AG04449 (cell line): ENCODE measurements at places on chromosomes 1 and 21.

DNA sequence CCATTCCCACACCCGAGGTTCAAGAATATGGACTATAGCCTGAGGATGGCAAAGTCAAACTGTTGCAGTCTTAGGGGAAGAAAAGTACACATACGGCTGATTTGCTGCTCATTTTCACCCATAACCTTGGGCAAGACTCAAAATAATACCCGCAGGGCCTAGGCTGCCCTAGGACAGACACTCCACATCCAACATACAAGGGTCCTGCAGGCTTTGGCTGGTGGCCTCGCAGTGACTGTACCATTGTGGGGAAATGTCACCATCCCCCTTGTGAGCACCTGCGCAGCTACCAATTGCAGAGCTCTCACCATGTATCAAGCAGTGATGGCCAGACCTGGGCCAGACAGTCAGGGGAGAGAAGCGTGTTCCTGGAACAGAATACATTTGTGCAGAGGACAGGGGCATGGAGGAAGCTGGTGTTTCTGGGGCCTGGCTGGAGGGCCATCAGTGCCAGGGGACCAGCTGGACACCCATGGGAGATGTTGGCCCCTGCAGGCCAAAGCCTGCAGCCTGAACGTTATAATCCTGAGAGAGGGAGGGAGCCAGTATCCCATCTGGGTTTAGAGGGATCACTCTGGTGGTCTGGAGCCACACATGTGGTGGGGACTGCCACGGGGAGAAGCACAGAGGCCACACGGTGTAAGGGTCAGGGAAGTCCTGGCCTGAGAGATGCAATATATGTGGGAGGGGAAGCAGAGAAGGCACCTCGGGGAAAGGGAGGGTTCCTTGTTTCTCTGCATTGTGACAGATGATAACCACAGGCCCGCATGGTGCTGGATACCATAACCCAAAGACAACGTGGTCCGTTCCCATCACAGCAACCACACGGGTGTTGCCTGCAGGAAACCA lies 101.2 kb downstream of the GLIS1 start:
- DNase-seq: no peak

DNA sequence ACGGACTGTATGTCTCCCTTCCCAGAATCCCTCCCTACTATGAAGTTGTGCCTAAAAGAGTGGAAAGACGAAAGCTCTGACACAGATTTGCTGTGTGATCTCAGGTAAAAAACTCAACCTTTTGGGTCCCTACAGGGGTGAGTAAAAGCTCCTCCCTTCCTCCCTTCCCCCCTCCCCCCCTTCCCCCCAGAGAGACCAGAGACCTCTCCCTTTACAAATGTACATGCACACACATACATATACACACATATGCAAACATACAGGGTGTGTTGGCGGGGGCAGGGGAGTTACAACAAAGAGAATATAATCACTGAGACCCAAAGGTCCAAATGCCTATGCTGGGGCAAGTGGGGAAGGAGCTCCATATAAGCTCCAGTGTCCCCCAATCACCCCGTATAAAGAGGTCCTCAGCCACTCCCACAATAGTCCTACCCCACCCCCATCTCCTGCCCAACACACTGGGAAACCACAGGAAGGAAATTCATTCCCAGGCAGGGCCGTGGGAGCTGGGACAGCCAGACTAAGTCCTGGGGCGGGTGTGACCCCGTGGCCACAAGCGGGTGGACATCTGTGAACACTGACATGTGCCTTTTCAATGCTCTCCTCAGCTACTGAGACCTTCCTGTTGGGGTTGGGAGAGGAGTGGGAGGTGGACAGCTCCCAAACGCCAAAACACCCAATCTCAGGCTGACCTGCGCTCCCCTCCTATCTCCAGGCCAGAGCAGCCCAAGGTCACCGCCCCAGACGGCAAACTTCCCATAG lies 2.0 kb downstream of the MEF2D start:
- no peak for DNase-seq

GRCh38 chr1:16013220-16013907 lies 4.5 kb downstream of the HSPB7 start:
- DNase-seq: no peak

GRCh38 chr1:92973203-92973897 lies 12.1 kb upstream of the DIPK1A start:
- no peak for DNase-seq

GRCh38 chr1:4057603-4058002 lies 157.5 kb upstream of the C1orf174 start:
- no peak for DNase-seq

DNA sequence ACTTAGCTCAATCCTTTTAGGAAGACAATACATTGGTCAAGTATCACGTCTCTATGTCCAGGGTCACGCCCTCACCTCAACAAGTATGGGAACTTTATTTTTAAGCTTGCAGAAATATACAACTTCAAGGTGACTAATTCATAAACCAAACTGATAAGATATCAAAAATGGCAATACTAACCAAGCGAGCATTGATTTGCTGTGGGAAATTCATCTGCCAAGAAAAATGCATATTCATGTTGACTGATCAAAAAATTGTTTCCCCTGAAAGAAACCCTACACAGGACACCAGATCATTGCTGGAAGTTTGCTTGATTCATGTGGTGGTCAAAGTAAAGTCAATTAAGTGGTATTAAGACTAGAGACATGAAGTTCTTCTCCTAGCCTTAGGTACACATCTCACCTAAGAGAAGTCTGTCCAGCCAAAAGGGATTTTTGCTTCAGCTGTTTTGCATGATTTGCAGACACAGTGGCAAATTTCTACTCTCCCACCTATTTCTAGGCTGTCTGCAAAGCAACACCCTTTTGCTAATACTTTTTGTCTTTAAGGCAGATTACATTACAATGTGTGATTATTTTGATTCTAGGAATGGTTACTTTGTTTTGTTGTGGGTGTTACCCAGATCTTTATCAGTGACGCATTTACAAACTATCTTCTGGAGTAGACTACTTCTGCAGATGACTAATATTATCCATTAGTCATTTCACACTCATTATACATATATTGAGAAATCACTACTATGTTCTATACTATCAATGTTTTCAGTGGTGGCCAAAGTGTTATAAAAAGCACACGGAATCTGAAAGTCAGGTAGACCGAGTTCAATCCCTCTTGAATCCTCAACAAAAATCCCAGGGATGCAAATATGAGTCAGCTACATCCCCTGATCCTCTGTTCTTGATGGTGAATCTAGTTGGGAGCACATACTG lies 12.4 kb downstream of the SAMSN1 start:
- no peak for DNase-seq

- no peak for DNase-seq
These were observed 92.6 kb upstream of the TMPRSS2 start for GRCh38 chr21:41600556-41600955.

GRCh38 chr1:53075206-53075605 lies 13.2 kb downstream of the PODN start:
- DNase-seq: no peak

- DNase-seq: no peak
These were observed 42.6 kb downstream of the FAF1 start for GRCh38 chr1:50917138-50918137.

DNA sequence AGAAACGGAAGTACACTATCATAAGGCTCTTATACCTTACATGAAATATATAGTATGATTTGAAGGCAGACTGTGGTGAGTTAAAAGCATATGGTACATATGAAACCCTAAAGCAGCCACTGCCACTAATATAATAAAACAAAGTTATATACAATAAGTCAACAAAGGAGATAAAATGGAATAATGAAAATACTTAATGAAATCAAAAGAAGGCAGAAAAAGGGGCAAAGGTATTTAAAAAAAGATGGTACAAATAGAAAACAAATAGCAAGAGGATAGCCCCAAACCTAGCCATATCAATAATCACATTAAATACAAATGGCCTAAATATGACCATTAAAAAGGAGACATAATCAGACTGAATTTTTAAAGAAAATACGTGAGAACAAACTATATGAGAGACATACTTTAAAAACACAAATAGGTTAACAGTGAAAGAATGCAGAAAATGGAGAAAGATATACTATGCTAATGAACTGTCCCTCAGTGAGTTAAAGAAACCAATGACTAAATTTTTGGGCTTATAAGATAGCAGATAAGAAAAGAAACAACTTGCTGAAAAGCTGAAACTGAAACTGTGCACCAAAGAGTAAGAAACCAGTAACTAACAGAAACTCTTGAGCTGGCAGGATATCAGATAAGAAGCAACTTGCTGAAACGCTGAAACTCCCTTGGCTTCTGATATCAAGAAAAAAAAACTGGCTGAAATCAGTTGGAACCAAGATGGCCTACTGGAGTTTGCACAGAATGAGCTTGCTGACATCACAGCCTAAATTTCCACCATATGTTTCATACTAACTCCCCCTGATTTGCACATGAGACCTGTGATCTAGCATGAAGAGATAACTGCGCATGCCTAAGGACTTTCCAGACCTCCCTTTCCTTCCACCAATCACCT lies 44.3 kb upstream of the IL10 start:
- DNase-seq: no peak

GRCh38 chr1:196654271-196654670 lies 2.4 kb downstream of the CFH start:
- DNase-seq: no peak

GRCh38 chr1:90534663-90535295 lies 182.3 kb downstream of the BARHL2 start:
- no peak for DNase-seq

DNA sequence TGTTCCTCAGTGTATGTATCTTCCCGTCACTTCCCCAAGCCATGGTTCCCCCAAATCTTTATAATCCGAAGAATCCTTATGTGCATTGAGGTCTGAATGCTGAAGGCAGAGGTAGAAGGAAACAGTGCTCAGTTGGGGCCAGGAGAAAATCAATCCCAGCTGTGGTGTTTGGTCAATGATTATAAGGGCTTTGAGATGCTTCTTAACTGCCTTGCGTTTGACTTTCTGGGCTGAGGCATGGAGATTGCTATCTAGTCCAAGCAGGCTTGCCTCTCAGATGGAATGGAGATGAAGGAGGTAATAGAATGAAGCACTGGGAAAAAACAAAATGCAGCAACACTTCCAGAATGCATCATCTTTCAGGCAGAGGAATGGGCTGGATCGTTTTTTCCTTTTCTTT lies 3.6 kb upstream of the MAP1LC3C start:
- DNase-seq: no peak

DNA sequence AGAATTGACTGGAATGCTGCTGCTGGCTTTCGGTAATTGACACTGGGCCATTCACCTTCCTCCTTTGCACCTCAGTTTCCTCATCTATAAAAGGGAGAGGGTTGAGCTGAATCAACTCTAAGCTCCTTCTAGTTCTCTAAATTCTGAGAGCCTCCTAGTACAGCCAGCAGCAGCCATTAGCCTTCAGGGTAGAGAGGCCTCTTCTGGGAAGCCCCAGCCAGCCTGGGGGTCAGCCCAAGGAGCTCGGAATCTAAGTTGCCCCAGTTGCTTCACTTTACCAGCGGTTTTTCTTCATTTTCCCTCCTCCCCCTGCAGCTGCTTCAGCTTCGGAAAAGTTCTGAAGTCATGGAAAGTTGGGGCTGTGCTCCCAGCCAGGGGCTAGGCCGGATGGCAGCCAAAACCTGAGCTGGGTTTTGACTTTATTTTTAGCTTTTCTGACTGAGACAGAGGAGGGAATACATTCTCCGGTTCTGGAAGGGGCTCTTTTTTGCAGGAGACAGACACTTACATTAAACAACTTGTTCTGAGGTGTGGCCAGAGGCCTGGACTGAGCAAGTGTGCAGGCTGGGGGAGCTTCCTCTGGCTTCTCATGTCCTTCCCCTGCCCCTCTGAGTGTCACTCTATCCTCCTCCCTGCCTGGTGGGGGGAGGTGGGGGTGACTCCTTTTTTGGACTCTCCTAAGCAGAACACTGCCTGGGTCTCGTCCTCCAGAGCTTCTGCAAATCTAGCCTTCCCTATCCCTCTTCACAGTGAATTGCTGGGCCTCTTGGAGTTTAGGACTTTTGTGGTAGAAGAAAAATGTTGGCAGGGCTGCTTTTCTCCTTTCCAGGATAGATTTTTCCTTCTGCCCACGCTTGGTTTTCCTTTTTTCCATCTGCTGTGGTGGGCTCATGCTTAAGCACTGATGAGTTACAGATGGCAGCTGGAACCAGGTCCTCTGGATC lies 14.4 kb downstream of the LMNA start:
- no peak for DNase-seq

DNA sequence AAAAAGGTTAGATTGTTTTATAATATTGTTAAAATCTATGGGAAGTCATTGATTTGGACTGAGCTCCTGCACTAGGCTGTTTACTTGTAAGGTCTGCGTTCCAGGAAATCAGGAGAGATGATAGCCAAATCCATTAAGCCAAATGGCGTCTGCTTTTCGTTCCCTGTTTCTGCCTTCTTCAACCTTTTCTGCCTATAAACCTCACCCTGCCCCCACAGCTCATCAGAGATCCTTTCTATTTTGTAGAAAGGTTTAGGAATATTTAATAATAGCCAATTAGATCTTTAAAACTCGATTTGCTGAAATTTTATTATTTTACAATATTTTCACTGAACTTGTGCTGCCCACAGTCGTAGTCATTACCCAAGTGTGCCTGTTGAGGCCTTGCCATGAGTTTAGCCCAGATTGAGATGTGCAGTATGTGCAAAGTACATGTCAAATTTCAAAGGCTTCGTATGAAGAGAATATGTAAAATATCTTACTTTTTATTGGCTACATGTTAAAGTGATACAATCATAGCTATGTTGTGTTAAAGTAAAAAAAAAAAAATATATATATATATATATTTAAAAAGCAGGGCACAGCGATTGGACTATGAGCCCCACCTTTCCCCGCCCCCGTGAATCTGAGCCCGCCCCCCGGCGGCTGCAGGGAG lies 444 bp upstream of the IARS2 start:
- DNase-seq: no peak

- no peak for DNase-seq
These were observed 59.6 kb downstream of the KCNAB2 start for GRCh38 chr1:6105218-6105679.

GRCh38 chr1:78492386-78492950 lies 1.7 kb downstream of the PTGFR start:
- DNase-seq: no peak

GRCh38 chr1:67307251-67308060 lies at the start of gene IL12RB2:
Gene IL12RB2 (plus strand): TSS chr1:67307873. CDS start chr1:67320369, 12,496 bp downstream.
- DNase-seq: no peak
